Mammary epithelial cell (primary cell): ENCODE measurements at places on chromosomes 16 and 17. TPM values are rescaled to one million over a fixed set of nuclear protein-coding genes. Genes with fewer than 3 reads are reported as not detected.

- no peak for DNase-seq
These were observed 14.4 kb downstream of the B9D1 start for GRCh38 chr17:19348081-19348650.

DNA sequence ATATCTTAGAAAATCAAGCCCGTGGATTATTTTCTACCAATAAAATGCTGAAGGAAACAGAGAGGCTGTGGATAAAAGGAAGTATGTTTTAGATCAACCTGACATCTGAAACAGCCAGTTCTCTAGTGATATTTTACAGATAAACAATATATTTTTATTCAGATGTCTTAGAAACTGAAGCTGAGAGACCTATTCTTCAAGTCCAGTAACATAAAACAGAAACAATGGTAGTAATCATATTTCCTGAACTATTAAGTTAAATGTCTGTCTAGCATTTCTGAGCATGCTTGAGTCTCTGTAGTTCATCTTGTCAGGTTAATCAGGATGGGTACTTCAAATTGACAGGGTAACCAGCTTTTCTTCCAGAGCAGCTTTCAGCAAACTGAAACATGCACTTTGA, 449.6 kb upstream of the TOM1L1 start:
- no peak for DNase-seq

DNA sequence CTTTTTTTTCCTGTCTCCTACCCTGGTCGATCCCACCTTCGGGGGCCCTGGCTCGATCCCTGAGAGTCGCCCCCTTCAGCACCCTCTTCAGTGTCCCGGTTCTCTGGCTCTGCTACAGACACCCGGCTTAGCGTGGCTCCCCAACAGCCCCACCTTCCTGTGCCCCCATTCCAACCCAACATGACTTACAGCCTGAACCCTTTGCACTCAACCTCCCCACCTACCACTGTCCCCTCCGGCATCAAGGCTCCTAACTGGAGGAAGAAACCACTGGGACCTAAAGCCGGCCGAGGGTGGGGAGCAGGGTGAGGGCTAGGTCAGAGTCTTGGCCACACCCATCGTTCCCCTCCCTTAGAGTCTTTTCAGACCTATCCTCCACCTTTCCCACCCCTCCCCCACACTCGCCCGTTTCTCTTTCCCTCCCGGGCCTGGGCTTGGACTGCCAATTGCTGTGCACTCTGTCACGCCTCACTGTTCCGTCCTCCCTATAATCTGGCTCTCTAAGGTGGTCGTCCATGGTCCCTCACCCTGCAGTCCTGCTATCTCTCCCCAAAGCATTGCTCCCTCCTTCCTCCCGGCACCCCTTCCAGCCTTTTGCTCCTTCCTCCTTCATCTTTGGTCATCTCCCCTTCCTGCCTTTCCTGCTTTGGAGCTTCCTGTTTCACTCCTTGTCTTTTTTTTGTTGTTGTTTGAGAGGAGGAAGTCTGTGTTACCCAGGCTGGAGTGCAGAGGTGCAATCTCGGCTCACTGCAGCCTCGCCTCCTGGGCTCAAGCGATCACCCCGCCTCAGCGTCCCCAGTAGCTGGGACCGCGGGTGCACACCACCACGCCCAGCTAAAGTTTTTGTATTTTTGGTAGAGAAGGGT, 890 bp upstream of the CLDN7 start:
- DNase-seq: no peak

- no peak for DNase-seq
These were observed 208.5 kb downstream of the WWOX start for GRCh38 chr16:78307824-78308528.

- DNase-seq: no peak
These were observed 26.0 kb downstream of the CACNG3 start for GRCh38 chr16:24282141-24282540.

- no peak for DNase-seq
These were observed 318.7 kb upstream of the RBFOX1 start for GRCh38 chr16:7013990-7014389.

- DNase-seq: no peak
These were observed 1.9 kb downstream of the CREBBP start for GRCh38 chr16:3878610-3879009.

DNA sequence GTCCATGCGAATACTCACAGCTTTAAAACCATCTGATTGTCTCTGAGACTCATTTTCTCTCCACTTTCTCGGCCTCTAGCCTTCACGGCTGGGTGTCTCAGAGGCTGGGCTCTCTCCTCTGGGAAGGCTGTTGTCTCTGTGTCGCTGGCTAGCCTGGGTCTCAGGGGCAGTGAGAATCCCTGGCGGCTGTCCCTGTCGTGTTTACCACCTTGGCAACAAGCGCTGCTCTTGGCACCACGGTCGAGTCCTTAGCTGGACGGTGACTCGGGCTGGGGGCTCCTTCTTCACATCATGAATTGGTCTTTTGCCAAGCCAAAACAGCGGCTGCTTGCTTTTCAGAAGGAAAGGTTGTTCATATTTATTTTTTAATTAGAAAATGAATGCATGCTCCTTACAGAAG, 81.1 kb downstream of the MSI2 start:
- no peak for DNase-seq

DNA sequence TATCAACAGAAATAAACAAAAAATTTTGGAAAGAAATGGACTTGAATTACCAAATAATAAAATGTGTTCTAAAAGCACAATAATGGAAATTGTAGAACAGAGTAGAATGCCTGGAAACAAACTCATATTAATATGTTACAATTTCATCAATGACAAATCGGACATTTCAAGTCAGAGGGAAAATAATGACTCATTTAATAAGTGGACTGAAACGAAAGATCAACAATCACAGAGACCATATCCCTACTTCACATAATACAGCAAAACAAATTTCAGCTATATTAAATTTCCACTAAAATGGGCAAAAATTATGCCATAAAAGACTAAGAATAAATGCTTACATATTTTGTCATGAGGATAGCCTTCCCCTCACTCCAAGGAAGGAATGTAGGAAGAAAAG, 25.7 kb downstream of the CDYL2 start:
- no peak for DNase-seq

DNA sequence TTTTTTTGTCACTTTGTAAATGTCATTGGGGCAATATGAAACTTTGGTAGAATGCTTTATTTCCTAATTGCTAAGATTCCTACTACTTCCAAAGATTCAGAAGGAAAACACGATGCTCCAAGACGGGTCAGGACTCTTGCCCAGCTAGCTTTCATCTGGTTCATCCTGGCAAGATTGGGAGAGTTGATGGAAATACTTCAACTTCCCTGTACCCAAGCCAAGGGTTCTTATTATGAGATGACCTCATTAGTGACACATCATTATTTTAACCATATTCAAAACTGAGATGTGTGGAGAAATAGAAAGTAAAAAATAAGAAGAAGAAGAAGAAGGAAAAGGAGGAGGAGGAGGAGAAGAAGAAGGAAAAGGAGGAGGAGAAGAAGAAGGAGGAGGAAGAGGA, 25.6 kb downstream of the SOX9 start:
- DNase-seq: no peak

GRCh38 chr17:28404461-28404811, 1.6 kb downstream of the SLC46A1 start:
- DNase-seq: no peak

GRCh38 chr16:28495098-28495793, 803 bp downstream of the APOBR start:
- DNase-seq: no peak

GRCh38 chr16:28180655-28181460, 30.9 kb downstream of the XPO6 start:
- DNase-seq: no peak

DNA sequence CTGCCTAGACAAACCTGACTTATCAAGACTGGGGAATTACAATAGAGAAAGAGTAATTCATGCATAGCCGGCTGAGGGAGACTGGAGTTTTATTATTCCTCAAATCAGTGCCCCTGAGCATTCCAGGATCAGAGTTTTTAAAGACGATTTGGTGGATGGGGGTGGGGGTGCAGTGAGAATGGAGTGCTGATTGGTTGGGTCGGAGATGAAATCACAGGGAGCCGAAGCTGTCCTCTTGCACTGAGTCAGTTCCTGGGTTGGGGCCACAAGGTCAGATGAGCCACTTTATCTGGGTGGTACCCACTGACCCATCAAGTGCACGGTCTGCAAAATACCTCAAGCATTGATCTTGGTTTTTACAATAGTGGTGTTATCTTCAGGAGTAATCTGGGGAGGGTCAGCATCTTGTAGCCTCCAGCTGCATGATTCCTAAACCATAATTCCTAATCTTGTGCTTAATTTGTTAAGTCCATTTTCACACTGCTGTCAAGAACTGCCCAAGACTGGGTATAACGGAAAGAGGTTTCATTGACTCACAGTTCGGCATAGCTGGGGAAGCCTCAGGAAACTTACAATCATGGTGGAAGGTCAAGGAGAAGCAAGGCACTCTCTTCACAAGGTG, 69.6 kb downstream of the MARF1 start:
- no peak for DNase-seq

- DNase-seq: no peak
These were observed 509.6 kb downstream of the MAF start for GRCh38 chr16:79090966-79091365.

- no peak for DNase-seq
These were observed 23.9 kb downstream of the PHB1 start for GRCh38 chr17:49390548-49391324.

Gene SMPD3
- total RNA-seq: not detected

Gene CCL3
- not detected in 2 replicates for total RNA-seq

Gene OR4D1
- not detected for total RNA-seq

Gene CLDN6
- total RNA-seq: not detected

Gene CHRNE
- not detected in 2 replicates for total RNA-seq
